ENCODE measurements at places on chromosomes 5 and 9.

DNA sequence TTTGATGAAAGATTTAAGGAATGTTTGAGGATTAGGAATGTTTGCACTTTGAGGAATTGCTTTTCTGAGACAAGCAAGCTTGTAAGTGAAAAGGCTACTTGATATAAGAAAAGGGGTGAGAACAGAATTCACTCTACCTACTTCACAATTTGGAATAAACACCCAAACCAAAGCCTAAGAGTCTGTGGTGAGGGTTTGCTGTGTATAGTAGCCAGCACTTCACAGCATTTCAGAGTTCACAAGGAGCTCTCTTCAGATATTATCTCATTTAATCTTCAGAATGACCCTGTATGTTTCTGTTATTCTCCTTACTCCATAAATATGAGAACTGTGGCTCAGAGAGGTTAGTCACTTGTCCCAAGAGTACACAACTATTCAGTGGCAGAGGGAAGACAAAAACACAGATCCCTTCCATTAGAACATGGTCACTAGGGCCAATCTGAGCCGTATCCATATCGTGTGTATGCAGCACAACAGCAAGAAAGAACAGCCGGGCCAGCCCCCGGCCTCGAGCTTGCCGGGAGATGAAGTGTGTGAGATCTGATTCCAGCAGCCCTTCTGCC lies 92.4 kb downstream of the FRMD3 start:
- DNase-seq = no peak

GRCh38 chr5:138653502-138653901 lies 78.3 kb upstream of the HSPA9 start:
- no peak for DNase-seq

- no peak for DNase-seq
Measured at GRCh38 chr9:30116673-30117217, 2267.7 kb upstream of the ACO1 start.

DNA sequence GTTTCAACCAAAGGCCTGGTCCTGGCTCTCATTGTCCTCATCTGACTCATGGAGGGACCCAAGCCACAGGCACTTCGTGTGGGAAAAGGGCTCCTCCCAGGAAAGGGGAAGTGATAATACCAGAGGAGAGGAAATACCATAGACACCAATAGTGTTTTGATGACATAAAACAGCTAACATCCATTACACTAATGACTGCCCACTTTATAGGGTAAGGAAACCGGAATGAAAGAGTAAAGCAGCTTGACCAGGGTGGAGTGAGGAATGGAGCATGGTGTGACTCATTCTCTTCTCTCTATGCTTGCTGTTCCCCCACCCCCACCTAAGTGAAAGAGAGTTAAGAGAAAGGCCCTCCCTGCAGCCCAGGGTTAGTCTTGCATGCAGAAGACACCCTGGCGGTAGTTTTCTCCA lies 67.4 kb upstream of the HRH2 start:
- no peak for DNase-seq

DNA sequence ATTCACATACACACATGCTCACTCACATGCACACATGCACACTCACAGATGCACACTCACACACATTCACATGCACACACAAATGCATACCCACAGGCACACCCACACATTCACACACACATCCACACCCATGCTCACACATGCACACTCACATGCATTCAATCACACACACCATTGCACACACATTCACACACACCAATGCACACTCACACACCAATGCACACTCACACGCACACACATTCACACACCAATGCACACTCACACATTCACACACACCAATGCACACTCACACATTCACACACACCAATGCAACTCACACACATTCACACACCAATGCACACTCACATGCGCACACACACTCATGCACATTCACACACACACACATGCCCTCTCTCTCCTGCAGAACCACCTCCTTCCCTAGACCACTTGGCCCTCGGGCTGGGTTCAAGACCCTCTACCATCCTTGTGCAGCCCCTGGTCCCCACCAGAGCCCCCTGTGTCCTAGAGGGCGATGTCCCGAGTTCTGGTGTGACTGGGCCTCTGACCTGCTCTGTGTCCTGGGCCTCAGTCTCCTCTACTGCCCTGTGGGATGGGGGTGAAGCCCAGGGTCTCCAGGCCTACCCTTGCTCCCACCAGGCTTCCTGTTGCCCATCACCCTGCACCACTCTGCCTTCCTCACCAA lies 139.0 kb downstream of the OLFM1 start:
- no peak for DNase-seq

DNA sequence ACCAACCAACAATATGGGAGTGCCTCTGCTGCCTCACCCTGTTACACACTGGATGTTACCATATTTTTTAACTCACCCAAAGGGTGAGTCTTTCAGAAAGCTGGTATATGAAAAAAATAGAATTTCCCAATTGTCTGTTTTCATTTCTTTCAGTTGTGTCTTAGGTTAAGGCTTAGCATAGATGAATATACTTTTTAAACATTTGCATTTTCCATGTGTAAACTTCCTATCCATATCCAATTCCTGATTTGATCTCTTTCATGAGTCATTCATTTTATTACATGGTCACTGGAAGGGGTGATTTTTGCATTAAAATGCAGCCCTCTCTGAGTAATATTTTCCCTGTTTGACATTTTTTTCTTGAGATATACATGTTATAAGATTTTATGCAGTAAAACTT lies 406.5 kb downstream of the SEMA5A start:
- DNase-seq = no peak

DNA sequence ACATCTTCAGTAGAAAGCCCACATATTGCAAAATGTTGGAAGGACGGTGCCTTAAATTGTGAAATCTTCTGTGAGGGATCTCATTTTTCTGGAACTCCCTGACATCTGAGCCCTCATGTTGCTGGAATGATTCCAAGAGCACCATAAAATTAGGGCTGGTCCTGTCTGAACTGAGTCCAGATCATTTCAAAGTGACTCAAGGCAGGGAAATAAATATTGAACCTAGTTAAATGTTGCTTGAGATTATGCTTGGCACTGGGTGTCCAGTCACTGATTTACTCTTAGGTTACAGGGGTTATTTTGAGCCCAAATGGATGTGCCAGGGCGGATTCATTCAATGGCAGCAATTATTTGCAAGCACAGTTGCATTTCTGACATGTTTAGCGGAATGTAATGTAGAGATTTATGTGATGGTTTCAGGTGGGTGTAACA lies 437.0 kb downstream of the PIK3R1 start:
- DNase-seq = no peak

GRCh38 chr5:59107692-59108091 lies 524.8 kb downstream of the RAB3C start:
- no peak for DNase-seq

DNA sequence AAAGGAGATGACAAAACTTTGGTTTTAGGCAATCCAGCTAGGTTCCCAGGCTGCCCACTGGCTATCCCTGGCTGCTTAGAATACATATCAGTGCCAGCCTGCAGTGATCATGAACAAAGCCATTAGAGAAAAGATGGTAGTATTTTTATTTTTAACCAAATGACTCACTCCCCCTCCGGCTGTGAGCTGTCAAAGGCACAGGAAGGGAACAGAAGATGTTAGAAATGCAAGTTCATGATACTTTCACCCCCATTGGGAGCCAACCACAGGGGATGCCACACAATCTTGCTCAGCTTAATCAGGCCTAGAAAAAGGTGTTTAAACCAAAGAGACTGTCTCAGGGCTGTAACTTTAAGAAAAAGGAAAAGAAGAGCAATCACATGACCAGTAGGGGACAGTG lies 70.3 kb upstream of the ASTN2 start:
- no peak for DNase-seq

- no peak for DNase-seq
Measured at GRCh38 chr5:104789366-104789765, 1226.8 kb upstream of the NUDT12 start.

GRCh38 chr9:110186254-110186653 lies 21.7 kb downstream of the C9orf152 start:
- DNase-seq = no peak

DNA sequence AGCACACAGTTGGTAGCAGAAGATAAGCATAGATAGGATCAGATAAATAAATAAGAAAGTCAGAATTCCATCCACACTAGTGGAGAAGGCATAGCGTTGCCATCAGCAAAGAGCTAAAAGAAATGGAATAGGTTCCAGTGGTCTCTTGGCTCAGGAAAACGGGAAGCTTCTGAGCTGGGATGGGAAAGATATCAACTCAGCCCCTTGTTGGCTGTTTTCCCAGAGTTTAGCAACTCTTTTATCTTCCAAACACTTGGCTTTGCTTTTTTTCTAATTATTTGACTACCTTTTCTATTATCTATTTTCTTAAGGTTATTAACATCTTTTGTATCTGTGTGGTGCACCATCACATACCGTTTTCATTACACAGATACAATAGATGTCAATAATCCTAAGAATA lies 445.7 kb upstream of the TRPC7 start:
- DNase-seq = no peak

DNA sequence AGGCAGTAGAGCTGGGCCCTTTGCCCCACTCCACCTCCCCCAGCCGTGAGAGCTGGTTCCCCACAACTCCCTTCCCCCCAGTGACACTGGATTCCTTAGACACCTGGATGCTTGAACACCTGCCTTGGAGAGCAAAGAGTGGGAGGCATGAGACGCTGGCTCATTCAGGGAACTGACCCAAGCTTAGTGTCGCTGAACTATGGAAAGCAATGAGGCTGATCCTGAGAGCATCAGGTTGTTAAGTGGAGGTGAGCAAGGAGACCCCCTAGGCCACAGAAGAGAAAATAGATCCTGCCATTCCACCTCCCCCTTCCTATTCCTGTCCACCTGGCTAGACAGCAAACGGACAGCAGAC lies 2.0 kb downstream of the CCL19 start:
- DNase-seq = no peak

DNA sequence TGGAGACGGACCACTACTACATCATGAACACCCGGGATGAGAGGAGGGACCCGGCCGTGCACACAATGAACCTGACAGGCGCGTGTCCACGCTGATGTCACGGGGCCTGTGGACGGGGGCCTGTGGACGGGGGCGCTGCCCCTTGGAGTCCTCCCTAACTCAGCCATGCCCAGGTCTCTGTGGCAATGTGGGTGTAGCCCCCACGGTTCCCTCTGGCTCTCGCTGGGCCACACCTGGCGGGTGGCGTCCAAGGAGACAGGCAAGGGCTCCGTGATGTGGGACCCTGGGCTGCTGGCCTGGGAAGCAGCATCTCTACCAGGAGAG lies 22.1 kb downstream of the PAEP start:
- no peak for DNase-seq

- DNase-seq = no peak
Measured at GRCh38 chr5:118956727-118957126, 31.6 kb downstream of the DTWD2 start.

- DNase-seq = no peak
Measured at GRCh38 chr5:142293486-142293885, 31.3 kb downstream of the SPRY4 start.

DNA sequence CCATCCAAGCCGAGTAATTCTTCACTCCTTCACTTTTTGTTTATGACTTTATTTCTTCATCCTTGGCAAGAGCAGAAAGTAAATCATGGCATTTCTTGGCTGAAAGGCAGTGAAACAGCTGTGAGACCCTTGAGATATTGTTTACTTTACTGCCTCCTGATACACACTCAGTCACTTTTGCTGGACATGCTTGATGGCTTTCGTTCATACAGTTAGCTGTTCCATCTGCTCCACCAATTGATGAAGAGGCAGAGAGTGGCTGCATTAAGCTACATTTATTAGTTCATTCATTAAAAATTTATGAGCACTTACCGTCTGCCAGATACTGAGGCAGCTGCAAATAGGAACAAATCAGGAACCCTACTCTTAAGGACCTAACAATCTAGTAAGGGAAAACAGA lies 184.4 kb upstream of the OR13F1 start:
- no peak for DNase-seq

DNA sequence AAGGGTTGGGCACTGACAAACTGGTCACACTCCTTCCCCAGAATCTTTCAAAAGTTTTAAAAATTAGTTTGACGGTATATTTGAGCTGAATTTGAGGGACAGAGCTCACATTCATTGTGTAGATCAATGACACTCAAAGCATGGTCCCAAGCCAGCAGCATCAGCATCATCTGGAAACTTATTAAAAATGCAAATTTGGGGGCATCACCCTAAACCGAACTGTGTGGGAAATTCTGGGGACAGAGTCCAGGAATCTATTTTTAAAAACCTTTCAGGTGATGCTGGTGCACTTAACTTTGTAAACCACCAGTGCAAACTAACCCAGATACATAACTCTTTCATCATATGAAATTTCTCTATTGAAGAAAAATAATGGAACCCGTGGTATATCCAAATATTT lies 58.1 kb upstream of the MTAP start:
- no peak for DNase-seq

- DNase-seq = peak; percentile 44
Measured at GRCh38 chr9:121620777-121621449, 30.5 kb upstream of the DAB2IP start.

GRCh38 chr5:56430422-56430821 lies 197.3 kb upstream of the ANKRD55 start:
- DNase-seq = no peak

DNA sequence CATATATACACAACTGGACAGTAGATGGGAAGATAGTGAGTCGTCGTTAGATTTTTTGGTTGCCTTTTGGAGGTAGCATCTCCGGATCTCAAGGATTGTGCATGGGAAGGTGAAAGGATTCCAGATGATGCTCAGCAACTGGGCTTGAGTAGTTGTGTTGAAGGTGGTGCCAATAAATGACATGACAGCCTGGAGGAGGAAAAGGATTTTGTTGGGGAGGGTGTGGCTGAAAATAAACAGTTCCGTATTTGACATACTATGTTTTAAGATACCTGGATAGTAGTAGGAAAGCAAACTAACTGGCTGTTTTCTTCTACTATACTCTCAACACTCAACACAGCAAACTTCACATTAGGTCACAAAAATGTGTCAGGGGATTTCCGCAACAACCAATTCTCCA lies 62.4 kb downstream of the SREK1 start:
- DNase-seq = no peak

DNA sequence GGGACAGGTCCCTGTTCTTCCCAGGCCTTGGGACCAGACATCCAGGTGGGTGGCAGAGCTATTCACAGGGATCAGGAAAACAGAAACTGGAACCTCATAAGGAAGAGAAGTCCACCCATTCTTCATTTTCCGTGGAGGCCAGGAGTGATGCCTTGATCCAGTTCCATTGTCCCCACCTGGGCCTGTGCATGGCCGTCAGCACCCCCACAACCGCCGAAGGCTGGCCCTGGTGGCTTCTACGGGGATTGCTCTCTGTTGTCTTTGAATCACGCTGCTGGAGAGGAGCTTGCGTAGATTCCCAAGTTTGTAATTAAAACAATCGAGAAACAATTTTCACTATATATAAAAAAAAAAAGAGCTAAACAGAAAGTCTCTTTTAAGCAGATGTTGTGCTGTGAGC lies 134.4 kb downstream of the MVB12B start:
- DNase-seq = no peak
